Amygdala (tissue), 56 donors: ENCODE measurements at places on chromosomes 6 and 20.

DNA sequence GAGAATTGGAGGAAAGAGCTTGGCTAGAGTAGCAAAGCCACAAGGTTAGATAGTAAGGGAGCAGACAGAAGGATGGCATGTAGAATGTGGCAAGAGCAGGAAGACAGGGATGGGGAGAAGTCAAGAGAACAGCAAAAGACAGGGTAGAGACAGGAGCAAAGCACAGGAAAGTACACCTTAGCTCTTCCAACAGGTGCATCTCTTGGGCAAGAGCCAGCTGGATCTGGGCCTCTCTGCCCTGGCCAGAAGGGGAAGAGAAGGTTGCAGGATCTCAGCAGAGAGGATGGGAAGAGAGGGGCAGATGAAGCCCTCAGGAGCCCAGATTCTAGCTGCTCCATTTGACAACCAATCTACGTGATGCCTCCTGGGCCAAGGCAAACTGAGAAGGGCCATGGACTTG is 16.7 kb downstream of the SCUBE3 start:
- DNase-seq, result no peak

DNA sequence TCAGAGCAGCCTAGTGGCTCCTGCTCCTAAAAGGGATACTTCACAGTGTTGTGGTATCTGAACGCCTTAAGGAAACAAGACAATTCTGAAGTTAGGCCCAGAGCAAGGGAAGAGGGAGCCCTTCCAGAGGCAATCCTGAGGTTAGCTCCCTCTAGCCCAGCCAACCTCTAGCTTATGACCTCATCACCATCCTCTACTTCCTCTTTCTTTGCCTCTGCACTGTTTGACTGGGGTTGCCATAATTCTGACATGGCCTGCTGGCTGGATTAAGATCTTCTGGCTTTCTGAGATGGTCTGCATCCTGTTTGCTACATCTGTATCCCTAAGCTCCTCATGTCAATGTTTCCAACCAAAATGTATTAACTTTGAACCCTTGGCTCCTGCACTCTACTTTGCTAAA is 23.3 kb upstream of the BMP2 start:
- no peak for DNase-seq

DNA sequence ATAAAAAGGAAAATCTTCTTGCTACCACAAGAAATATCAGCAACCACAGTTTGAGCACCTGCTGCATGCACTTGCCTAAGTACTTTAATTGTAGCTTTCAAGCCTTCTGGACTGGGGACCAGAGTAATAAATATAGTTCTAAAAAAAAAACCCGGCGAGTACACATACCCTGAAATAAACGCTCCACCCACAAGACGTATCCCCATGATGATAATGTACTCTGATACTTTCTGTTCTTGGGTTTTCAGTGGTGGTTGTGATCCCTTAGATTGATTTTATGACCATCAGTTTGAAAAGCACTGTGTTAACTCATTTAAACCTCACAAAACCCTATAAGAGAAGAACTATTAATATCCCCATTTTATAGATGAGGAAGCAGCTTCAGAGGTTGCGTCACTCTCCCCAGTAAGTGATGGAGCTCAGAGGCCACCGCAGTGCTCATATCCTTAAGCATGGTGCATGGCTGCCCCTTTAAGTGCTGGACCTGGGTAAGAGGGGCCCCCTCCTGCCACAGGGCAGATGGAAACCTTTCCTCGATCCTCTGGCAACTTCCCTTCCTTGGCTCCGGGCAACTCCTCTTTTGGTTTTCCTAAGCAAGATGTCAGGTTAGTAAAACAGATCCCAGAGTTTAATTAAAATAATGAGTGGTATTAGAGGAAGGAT is 67.3 kb downstream of the KCNB1 start:
- no peak for DNase-seq

DNA sequence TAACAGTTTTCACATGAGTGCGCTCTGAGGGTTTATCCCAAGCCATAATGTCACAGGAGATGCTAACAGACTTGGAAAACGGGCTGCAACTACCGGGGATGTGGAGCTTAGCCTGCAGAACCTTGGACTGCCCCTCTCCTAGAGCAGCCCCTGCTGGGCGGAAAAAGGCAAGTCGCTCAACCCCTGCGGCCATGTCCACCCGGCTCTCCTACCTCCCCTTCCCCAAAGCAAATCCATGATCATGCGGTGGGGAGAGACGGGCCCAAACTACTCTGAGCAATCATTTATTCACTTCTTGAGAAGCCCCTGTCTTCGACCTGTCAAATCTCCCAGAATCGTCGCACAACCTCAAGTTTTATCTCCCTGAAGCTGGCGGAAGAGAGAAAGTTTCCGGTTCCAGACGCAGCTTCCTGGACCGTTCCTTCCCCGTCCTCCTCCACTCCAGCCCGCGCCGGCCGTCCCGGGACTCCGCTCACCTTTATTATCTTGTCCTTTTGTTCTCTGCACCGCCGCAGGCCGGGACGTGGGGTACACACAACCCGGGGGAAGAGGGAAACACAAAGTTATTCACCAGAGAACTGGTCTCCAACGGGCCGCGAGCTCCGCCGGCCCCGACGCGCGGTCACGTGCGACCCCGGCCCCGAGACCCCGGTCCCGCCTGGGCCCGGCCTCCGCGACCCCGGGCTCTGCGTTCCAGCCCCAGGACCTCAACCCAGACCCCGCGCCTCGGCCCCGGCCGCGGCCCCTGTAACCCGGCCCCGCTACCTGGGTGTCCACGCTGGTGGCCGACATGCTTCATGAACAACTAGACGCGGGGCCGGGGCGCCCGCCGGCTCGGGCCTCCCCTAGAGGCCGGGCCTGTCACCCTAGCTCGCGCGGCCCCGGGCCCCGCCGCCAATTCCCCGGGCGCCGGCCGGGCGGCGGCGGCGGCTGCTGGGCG is 560 bp downstream of the YTHDF1 start:
- no peak for DNase-seq

GRCh38 chr6:119643876-119644275 is 294.3 kb upstream of the MAN1A1 start:
- DNase-seq, result no peak

- DNase-seq, result no peak
Observed at GRCh38 chr6:22149501-22150367, 147.1 kb downstream of the PRL start.

- DNase-seq, result no peak
Observed at GRCh38 chr6:149132336-149132735, 185.2 kb upstream of the TAB2 start.

GRCh38 chr6:111358454-111358853 is 124.6 kb downstream of the REV3L start:
- no peak for DNase-seq

DNA sequence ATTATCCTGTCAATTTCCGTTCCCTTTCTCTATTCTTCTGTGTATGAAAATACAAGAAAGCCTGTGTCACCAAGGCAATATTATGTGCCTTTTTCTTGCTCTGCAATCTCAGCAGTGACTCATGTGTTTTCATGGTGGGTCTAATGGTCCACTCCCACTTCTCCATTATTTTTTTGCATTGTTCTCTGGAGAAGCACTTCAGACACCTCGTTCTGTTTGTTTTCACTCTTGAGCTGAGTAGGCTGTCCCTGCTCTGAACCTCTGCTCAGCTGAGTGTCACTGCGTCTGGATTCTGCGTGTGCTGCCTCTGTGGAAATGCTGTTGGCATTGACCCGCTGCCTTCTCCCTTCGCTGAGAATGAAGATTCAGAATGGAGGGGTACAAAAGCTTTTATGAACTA is 230.6 kb downstream of the TMEM242 start:
- DNase-seq, result no peak

DNA sequence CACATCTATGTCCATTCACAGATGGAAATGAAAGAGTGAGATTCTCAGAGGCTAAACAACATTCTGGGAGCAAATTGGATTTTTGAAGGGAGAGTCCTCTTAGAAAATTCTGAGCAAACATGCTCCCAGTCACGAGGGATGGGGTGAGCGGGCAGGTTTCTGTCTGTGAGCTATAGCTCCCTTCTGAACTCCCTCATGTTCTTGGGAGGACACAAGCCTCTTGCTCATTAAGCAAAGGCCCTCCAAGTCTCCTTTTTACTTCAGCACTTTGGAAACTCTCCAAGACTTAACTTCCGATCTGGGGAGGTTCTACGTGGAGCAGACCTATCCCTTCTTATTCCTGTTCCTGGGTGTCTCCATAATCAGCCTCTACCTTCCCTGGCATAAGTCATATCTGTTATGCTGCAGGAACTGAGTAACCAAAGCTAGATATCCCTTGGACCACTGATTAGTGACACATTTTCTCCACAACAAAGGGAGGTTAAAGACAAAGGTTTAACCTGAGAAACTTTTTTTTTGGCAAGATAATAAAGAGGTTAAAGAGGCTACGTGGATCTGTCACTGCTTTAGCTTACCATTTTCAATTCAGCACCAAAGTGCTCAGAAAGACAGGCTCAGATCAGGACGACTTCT is 33.0 kb upstream of the SMIM29 start:
- DNase-seq, result no peak

GRCh38 chr20:36320898-36321695 is 15.0 kb downstream of the DLGAP4 start:
- DNase-seq, result no peak

DNA sequence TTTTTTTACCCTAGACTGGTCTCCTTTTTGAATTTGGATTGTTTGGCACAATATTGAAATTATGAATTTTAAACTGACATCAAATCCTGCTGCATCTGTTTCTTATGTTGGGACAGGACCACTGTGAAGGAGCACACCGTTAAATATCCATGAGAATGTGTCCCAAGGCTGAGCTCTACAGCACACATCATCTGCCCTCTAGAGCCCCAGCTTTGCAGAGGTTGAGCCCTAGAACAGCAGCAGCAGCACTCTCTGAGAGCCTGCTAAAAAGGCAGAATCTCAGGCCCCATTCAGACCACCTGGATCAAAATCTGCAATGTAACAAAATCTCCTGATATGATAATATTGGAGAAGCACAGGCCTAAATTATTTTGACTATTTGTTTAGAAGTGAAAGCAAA is 192.1 kb upstream of the CCN2 start:
- DNase-seq, result no peak

DNA sequence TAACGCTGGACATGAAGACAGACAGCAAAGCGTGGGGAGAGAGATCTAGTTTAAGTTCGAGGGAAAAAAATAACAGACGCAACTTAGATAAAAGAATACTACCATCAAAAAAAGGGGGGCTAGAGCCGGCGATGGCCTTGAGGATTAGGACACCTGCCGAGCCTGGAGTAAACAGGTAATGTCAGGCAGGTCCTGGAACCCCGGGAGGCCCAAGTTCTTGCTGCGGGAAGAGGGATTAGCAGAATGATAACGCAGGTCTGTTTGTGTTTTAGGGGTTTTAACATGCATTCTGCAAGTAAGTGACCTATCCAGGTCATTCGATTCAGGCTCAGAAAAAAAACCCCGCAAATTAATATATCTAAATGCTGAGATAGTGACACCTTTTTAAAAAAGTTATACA is 754 bp upstream of the TMEM170B start:
- no peak for DNase-seq

GRCh38 chr6:144286503-144287393 is 1.6 kb downstream of the UTRN start:
- no peak for DNase-seq

DNA sequence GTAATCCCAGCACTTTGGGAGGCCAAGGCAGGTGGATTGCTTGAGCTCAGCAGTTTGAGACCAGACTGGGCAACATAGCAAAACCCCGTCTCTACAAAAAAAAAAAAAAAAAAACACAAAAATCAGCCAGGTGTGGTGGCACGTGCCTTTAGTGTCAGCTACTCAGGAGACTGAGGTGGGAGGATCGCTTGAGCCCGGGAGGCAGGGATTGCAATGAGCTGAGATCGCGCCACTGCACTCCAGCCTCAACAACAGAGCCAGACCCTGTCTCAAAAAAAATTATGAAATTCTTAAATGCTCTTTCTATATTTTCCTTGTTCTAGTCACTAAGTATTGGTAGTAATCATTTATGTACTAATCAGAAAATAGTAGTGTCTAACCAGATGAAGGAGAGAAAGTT is 30.6 kb downstream of the SYTL3 start:
- DNase-seq, result no peak

DNA sequence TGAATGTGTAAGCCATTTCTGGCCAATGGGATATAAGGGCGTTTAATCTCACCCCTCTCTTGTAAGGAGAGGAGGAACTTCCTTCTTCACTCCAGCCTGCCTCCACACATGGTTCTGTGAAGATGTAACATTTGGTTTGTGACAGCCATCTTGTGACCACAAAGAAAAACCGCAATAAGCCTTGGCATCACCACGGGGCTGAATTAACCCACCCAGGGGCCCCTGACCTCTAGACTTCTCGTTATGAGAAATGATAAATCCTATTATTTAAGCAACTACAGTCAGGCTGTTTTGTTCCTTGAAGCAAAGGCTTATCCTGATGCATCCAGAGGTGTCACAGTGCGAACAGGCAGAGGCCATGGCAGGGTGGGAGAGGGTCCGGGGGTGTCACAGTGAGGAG is 139.7 kb downstream of the CDC5L start:
- no peak for DNase-seq

DNA sequence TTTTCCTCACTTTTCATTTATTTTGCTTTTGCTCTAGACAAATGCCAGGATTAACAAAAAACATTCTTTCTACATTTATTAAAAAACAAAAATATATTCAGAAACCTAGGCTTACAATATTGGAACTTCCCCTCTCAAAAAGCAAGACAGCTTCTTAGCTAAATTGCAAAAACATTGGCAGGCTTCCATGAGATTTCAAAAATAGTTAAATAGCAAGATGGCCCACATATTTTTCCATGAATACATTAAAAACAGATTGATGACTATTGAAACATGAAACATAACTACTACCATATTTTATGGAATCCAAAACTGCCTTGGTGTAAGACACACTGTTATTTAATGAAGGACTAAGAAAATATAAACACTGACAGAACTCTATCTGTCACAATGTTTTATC is 92.0 kb downstream of the LY86 start:
- no peak for DNase-seq

GRCh38 chr20:59027741-59028320 is 4.3 kb downstream of the ATP5F1E start:
- no peak for DNase-seq

GRCh38 chr6:11692451-11693376 is 85.9 kb downstream of the ADTRP start:
- no peak for DNase-seq

- DNase-seq, result no peak
Observed at GRCh38 chr20:18702736-18703135, 110.8 kb upstream of the SCP2D1 start.

- DNase-seq, result no peak
Observed at GRCh38 chr20:12570371-12570770, 438.4 kb upstream of the SPTLC3 start.

DNA sequence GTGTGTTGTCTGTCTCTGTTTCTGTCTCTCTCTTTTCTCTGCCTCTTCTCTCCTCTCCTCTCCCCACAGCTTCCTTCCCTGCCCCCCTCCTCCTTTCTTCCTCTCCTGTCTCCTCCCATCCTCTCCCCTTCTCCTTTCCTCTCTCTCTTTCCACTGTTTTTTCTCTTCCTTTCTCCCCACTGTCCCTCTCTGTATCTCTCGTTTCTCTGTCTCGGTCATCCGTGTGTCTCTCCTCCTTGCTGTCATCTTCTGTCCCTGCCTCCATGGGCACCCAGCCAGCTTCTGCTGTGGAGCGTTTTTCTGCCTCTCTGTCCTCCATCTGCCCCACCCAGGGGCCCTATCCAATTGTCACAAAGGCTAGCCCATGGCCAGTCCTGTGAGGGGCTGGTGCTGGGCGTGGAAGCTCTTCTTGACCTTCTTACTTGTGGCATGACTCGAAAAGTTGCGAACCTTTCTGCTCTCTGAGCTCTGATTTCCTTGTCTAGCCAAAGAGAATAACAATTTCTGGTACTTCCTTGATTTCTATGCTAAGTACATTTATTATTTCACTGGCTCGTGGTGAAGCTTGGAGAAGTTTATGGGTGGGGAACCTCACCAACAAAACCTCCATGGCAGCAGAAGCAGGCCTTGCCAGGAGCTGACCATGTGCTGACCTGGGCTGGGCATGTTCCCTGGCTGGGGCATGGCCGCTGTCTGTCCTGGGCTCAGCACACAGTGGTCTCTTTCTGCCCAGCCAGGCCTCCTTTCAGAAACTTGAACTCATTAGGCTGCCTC is 69.3 kb downstream of the CEBPB start:
- no peak for DNase-seq
